Mucosa of gallbladder (tissue), 1 donor: ENCODE measurements at places on chromosomes 11 and 22.
A peak's percentile ranks its signal among the peaks of the same experiment; 100 is the strongest.

- peak; percentile 22 for DNase-seq
Observed at GRCh38 chr11:13928566-13929251, 33.8 kb upstream of the SPON1 start.

DNA sequence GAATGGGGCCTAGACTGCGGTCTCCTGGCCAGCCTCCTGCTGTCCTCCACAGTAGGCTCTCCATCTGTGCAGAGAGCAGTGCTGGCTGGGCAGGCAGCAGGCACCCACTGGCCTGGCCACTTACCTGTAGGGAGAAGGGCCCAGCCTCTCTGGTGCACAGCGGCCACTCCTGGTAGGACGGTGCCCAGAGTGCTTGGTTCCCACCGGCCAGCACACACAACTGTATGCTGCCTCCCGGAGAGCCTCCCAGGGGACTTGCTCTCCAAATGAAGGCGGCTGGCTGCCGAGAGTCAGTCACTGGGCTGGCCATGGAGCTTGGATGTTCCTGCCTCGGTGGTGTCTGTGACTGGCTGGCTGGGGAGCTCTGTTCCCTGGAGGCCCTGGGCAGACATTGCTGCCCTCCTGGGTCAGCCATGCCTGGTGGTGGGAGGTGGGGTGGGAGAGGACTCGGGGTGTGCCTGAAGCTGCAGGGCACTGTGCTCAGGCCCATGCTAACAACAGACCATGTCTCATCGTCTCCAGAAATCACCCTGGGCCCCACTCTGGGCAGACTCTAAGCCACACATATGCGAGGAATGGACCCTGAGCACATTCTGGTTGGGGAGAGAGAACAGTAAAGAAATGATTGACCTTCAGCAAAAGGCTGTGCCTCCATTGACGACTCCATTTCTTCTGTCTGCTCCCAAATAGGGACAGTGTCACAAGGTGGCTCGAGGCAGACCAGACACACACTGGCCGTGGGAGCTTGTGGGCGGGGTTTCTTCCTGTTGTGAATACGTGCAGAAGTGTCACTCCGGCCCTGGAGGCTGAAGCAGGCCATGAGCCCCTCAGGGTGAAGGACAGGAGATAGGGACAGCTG is 350.8 kb downstream of the TBC1D22A start:
- no peak for DNase-seq

DNA sequence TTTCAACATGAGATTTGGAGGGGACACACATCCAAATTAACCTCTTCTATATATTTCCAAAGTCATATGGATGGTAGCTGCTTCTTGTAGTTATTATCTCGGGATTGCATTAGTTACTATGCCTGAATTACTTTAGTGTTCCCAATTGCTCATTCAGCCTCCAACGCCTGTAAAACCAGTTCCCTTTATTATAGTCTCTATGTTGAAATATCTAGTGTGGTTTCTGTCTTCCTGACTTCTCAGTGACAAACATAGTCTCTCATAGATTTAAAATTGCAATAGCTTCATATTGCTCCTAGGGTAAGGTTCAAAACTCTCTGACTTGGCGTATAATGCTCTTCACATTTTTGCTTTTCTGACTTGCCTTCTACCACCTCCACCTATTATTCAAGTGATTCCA is 366.4 kb downstream of the CASP12 start:
- DNase-seq, result no peak

DNA sequence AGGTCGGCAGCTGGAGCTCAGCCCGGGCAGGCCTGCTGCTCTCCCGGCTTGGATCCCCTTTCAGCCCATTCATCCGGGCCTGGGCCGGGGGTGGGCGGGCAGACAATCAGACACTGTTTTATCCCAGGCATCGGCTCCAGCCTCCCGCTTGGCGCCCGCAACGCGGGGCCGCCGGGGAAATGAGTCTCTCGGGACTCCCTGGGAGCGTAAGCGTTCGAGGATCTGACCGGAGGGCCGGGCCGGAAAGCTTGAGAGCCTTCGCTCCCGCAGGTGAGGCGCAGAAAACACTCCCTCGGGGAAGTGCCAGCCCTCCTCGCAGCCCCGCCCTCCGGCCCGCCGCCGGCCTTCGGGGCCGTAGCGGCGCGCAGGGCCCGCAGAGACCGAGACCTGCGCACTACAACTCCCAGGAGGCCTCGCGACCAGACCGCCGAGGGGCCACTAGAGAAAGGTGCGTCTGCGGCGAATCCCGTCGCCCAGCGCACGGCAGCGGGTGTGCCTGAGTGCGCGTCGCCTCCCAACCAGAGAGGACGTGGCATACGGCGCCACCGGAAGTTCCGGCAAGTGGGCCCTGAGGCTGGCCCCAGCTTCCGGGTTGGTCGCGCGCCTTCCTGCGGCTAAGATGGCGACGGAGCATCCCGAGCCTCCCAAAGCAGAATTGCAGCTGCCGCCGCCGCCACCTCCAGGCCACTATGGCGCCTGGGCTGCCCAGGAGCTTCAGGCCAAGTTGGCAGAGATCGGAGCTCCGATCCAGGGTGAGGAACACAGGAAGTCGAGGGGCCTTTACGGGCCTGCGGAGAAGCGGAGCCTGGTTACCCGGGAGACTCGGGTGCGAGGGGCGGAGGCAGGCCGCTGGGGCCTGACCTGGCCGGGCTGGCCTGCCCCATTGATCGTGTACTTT is at the start of gene SF3B2:
SF3B2 (plus strand) TSS at position 599 of the 898 bp plus-strand sequence; CDS start at position 620, 21 bp downstream.
- peak; percentile 98 for DNase-seq

GRCh38 chr11:125180413-125181305 is 16.1 kb downstream of the PKNOX2 start:
- no peak for DNase-seq

DNA sequence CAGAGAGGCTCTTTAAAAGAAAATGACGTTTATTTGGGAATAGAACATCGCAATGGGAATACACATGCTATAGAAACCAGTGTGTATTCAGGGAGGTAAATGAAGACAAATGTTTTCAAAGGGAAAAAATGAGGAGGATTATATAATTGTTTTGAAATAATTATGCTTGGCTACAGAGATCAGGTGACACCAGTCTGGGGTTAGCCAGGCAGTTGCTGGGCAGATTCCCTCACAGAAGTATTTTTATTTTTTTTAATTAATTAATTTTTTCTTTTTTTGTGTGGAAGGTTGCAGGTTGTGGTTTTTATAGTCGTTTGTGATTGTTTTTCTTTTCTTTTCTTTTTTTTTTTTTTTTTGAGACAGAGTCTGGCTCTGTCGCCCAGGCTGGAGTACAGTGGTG is 5.6 kb upstream of the STARD10 start:
- no peak for DNase-seq

- no peak for DNase-seq
Observed at GRCh38 chr11:24509114-24509513, 12.3 kb downstream of the LUZP2 start.

- DNase-seq, result no peak
Observed at GRCh38 chr11:15313862-15314261, 199.1 kb downstream of the INSC start.

DNA sequence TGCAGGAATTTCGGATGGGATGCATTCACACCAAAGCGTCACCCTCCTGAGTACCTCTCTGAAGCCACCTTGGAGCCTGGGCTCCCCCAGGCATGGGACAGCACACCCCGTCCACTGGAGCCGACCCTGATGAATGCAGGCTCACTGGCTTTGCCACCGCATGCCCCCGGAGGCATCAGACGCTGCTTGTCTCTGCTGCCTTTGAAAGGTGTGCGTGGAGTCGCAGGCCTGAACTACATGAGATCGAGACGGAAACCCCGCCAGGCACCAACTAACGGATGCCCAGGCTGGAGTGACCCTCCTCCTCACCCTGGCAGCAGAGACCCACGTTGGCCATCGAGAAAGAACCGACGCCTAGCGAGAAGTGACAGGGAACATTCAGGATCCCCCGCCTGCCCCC is 22.5 kb downstream of the KRTAP5-5 start:
- DNase-seq, result no peak

DNA sequence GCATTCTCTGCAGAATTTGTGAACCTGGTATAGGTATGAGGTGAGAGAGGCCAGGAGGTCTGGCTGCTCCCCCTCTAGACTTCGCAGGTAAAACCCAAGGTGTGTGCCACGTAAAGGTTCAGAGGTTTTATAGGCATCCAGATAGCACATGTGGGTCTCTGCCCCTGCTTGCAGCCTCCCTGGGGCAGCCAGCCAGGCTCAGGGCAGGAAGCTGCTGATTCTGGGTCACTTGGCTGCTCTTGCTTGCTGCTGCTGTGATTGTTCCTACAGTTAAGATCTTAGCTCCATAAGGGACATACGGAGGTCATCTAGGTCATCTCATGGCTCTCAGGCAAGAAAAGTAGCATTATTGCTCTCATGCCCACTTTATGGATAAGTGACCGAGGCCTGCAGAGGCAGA is 30.2 kb downstream of the ZBTB16 start:
- no peak for DNase-seq

- DNase-seq, result no peak
Observed at GRCh38 chr11:364991-365725, 4.1 kb upstream of the B4GALNT4 start.

GRCh38 chr22:44192816-44193534 is 12.2 kb downstream of the PARVG start:
- no peak for DNase-seq

GRCh38 chr11:58059007-58059350 is 28.2 kb downstream of the OR6Q1 start:
- no peak for DNase-seq

DNA sequence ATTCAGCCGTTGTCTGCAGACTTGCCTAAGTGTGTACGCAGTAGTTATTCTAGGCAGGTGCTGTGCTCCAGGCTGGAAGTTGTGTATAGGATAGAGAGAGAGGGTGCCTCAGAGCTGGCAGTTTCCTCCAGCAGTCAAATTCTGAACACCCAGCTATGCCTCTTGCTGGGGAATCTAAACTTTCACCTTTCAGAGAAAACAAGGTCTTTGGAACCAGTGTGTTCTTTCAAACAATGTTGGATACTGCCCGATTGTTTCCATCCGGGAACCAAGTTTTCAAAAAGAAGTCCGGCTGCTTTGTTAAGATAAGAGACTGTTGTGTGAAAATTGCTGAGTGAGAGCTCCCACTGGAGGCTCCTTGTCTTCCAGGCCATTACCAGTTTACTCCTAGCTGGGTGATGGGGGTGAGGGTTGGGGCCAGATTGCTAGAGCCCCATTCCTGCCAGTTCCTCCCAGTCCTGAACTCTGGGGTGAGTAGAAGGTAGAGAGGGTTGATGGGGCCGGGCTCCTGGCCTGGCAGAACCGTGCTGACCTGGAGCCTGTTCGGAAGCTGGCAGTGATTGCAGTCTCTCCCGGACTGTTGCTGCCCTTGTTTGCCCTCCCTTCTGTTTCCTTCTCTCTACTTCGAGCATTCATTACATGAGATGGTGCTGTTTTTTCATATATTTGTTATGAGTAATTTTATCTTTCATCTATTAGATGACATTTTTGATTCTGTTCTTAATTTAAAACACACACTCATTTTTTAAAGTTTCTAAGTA is 150.2 kb downstream of the TEAD1 start:
- no peak for DNase-seq

DNA sequence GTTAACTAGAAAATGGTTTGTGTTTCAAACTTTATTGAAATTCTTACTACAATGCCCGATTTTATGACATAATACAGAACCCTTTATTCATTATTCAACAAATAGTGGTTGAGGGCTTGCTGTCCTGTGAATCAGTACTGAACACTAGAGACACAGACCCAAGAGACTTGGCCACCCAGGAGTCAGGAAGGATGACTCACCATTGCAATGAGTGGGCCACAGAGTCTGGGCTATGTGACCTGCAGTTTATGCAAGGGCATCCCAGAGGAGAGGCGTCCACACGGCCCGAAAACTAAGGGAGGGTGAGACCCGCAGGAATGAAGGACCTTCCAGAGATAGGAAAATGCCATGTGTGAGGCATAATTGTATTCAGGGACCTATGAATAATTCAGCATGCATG is 143.8 kb upstream of the DDI1 start:
- no peak for DNase-seq

DNA sequence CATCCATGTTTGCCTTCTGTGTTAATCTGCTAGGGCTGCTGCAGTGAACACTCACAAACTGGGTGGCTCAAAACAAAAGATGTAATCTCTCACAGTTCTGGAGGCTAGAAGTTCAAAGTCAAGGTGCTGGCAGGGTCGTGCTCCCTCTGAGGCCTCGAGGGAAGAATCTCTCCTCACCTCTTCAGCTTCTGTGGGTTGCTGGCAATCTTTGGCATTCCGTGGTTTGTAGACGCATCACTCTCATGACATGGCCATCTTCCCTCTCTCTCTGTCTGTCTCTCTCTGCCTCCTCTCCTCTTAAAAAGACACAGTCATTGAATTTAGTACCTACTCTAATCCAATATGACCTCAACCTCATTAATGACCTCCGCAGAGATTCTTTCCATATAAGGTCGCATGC is 78.8 kb downstream of the TSPAN18 start:
- DNase-seq, result no peak

- peak; percentile 54 for DNase-seq
Observed at GRCh38 chr11:61281581-61282250, 13.4 kb downstream of the VWCE start.

DNA sequence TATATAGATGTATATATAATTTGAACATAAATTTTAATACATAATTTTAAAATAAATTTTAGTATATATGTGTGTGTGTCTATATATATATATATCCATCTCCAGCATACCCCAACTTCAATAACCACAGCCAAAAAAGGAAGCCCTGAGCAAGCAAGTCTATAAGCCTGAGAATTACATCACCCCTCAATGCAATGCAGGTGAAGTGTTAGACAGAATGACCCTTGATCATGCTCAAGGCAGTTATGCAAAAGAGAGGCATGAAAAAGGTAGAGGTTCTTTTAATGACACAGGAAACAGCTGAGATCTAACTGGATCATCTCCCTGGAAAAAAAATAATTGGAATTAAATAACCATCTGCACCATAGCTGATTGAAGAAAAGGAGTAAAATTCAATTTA is 557.9 kb upstream of the ANO5 start:
- DNase-seq, result no peak

DNA sequence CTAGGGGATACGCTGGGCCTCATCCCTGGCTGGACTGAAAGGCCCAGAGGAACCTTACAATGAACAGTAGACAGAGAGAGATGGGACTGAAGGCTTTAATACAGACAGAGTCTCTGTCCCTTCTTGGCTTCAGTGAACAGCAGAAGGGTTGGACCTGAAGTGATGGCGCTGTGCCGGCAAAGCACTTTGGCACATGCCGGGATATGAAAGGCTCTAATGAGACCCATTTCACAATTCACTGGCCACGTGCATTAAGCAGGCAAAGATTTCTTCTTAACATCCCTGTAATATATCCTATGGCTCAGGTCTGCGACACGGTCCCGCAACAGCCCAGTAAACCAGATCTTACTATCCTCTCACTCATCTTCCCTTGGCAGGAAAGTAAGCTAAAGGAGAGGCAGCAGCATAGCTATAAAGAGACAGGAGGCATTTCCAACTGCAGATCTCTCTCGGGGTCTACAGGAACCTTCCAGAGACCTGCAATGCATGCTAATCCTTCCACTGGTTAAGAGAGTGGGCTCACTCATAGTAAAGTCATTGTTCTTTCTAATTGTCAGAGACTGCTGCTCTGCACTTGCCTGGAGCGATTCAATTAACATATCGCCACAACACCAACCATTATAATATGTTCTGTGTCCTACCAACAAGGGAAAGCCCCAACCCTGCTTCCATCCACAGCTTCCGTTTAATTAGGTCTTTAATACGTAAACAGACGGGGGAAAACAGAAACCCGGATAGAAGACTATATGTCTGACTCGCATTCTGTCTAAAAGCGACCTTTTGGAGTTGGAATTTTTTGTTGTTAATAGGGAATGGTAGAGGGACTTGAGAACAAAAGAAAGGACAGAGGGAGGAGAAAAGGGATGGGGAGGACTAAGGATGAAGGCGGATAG is 1179.0 kb downstream of the LRRC4C start:
- DNase-seq, result no peak
